ENCODE measurements at places on chromosomes 4 and X.
A peak's percentile ranks its signal among the peaks of the same experiment; 100 is the strongest.

GRCh38 chr4:7434766-7435150, at the start of gene PSAPL1:
Gene PSAPL1 (minus strand): TSS chr4:7434930. CDS start chr4:7434879, 51 bp downstream.
- peak; percentile 12 for DNase-seq

DNA sequence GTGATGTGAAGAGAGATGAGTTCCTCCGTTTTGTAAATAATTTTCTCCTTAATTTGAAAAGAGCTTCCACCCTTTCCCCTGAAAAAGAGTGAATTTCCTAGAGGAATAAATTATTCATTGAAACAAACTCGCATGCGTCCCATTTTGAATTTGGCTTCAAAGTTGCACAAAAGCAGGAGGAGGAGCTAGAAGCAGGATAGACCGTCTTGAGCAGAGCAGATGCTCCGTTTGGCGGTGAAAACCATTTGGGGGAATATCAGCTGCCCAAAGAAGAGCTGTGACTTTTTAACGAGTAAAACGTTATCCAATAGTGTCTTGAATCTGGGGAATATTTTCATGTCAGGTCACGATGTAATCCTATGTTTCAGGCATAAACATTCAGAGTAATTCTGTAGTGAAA, 42.0 kb downstream of the FAM149A start:
- DNase-seq, result no peak

GRCh38 chr4:110107866-110108265, 90.5 kb downstream of the ELOVL6 start:
- DNase-seq, result peak; percentile 43

DNA sequence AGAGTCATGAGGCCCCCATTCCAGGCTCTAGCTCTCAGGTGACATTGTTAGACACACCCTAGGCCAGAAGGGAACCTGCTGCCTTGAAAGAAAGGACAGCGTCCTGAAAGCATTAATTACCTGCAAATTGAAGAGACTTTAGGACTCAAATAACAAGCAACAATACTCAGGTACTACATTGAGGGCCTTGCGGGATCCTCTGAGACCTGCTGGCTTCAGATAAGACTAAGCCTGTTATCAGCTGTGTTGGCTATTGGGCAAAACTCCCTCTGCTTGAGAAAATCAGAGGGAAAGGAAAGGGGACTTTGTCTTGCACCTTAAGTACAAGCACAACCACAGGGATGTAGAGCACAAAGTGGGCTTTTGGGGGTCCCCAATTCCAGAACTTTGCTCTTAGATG, 45.9 kb upstream of the DACH2 start:
- no peak for DNase-seq

- DNase-seq, result no peak
Measured at GRCh38 chr4:61211781-61212180, 11.7 kb downstream of the ADGRL3 start.

- DNase-seq, result no peak
Measured at GRCh38 chrX:154648931-154649330, 4.4 kb downstream of the CTAG2 start.

Data from fibroblast of mammary gland (primary cell).